ENCODE measurements at places on chromosomes 3 and 15. TPM values are rescaled to one million over a fixed set of nuclear protein-coding genes. Genes with fewer than 3 reads are reported as not detected.

DNA sequence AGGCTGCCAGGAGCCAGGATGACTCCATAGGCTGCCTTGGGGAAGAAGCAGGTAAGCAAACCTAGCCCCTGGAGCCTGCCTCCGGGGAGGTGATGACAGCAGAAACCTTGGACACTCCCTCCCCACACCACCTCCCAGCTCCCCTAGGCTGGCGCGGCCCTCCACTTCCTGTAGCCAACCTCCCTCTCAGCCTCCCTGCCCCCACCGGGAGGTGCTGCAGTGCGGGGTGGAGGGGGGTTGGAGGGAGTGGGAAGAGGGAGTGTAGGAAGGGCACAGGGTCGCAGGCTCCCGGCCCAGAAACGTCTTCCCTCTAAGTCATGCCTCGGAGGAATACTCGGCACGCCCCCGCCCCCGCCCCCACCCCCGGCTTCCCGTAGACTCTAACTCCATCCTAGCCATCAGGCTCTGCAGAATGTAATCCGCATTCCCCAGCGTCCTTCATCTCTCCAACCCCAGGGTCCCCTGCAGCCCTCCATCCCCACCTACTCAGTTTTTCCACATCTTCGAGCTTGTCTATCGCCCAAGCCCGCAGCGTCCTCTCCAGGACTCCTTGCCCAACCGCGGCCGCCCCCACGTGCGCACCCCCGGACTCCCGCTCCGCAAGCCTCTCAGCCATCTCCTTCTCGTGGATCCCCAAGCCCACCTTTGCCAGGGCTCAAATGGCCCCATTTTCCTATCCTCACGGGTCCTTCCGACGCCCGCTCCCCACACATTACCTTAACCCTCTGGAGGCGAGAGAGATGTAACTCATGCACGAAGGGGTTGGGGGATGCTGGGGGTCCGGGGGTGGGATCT, 528 bp downstream of the LPCAT4 start:
- no peak for DNase-seq

- no peak for DNase-seq
Observed at GRCh38 chr3:123832692-123833397, 51.3 kb downstream of the MYLK start.

DNA sequence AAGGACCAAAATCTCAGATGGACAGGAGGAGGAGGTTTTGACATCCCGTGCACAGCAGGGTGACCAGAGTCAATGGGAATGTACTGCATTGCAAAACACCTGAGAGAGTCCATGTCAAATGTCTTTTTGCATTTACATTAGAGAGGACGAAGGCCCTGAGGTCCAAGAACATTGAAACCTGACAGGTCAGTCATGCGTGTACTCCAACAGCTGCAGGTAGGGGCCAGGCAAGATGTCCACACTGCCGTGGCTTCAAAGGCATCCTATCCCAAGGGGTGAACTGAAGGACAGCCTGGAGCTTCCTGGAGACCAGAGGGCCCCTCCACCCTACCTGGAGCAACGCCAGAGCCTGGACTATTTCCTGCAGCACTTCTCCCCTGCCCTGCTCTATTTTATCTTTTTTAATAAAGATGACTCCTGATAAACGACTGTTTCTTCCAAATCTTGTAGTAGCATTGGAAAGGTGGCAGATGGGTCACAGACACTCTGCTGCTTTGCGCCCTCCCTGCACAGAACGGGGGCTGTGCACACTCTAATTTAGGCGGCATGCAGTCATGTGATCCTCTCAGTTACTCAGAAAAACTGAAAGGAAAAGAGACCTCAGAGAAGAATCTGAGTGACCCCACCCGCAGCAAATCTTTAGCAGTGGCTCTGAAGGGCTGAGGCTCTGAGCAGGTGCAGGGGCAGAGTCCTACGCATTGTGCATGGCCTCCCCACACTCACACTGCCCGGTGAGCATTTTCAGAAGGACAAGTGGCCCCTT, 68.2 kb downstream of the HMCES start:
- DNase-seq, result no peak

DNA sequence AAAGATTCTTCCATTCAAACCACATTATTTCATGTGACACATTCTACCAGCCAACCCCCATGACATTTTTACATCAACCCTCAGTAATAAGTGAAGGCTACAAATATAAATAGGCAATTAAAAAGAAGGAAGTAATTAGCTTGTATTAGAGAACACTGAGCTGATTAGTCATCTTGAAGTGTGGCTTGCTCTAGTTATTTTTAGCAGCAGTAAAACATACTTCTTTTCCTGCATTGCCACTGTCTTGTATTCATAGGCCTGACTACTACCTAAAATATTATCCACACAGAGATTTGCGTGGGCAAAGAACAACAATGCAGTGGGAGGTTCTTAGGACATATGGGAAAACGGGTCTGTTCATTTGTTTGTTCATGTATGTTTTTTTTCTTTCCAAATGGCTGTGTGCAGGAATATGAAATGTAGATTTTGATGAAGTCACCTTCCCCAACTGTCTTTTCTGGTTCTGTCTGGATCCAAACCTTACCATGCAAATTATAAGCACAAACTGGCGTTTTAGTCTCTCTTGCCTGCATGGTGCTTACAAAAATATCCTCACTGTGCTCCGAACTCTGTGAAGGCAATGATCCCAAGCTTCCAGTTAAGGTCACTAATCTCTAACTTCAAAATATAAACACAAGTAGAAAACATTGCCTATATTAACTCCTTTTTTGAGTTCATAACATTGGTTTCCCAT, 31.5 kb upstream of the TM4SF4 start:
- no peak for DNase-seq

- DNase-seq, result no peak
Observed at GRCh38 chr15:85097725-85098124, 116.1 kb downstream of the PDE8A start.

GRCh38 chr3:39548282-39548681, 80.8 kb downstream of the MOBP start:
- no peak for DNase-seq

GRCh38 chr15:38525489-38525888, 39.1 kb downstream of the RASGRP1 start:
- no peak for DNase-seq

- DNase-seq, result no peak
Observed at GRCh38 chr3:42027571-42027970, 63.6 kb upstream of the TRAK1 start.

- DNase-seq, result no peak
Observed at GRCh38 chr15:33084661-33085060, 109.9 kb downstream of the FMN1 start.

GRCh38 chr3:184022323-184022722, 4.6 kb upstream of the ABCC5 start:
- no peak for DNase-seq

GRCh38 chr3:67515778-67516177, 138.6 kb downstream of the SUCLG2 start:
- DNase-seq, result no peak

GRCh38 chr15:96470681-96471310, 140.3 kb downstream of the NR2F2 start:
- no peak for DNase-seq

DNA sequence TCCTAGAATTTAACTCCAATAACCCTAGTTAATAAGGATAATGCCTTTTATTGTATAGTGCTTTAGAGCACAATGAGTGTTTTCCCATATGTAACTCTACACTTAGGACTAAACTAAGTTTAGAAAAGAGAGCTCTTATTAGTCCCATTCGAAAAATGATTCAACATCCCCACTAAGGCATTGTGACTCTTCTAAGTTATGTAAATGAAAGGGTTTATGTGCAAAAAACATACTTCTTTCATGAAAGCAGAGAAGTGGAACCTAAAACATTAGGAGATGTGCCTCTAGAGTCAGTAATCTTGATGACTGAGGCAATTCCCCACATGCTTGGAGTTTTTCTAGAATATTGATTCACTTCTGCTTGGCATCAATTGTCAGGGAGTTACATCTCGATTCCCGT, 344.1 kb upstream of the ZNF717 start:
- DNase-seq, result no peak

DNA sequence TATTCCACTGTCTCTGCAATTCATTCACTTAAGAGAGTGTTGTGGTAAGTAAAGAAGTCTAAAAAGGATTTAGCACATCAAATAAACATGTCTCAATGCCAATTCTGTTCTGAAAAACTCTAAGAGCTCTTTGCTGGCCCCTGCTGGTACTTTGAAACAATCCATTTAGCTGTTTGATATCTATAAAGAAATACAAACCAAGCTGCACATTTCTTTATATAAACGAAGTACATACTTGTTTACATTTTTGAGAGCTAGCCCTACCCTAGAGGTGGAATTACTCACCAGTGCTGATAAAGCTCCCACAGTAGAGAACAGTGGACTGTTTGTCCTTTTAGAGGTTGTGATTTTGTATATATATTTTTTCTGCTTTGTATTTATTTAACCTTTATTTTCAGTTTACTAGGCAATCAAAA, 75.5 kb downstream of the NEDD4 start:
- no peak for DNase-seq

- no peak for DNase-seq
Observed at GRCh38 chr3:55309336-55309735, 177.8 kb downstream of the WNT5A start.

GRCh38 chr3:95311272-95311671, 1248.4 kb downstream of the NSUN3 start:
- no peak for DNase-seq

- DNase-seq, result no peak
Observed at GRCh38 chr3:54514416-54514815, 392.1 kb downstream of the CACNA2D3 start.

DNA sequence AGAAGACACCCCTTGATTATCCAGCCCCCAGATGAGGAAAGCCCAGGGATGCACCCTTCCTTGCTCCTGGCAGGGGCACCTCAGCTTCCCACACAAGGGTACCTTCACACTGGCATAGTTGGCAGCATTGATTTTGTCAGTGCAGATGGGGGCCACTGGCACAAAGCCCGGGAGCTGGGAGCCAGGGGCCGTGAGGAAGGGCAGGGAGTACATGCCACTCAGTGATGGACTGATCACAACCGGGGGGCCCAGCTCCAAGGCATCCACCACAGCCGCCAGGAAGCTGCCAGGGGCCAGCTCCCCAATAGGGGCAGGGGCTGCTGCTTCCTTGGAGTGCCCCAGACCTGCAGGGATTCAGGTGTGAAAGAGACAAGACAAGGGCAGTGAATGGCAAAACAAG, 2.6 kb upstream of the PCBP4 start:
- no peak for DNase-seq

DNA sequence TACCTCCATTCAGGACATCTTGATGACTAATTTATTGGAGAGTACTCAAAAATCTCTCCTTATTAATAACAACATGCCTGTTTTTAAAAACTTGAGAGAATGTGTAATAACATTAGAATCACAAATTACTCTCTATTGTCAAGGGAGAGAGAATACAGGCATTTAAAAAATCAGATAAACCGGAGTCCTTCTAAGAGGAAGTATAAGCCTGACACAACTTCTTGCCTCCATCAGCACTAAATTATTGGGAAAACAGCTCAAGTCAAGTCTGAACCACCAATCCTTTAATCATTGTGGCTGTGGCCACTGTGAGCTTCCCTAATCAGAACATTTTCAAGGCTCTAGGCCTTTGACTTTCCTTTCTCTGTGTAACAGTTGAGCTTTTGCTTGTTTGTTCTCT, 38.0 kb downstream of the SSR3 start:
- no peak for DNase-seq

- no peak for DNase-seq
Observed at GRCh38 chr15:35546511-35547381, 781 bp upstream of the DPH6 start.

GRCh38 chr3:14884665-14885064, 62.7 kb upstream of the NR2C2 start:
- DNase-seq, result no peak

- no peak for DNase-seq
Observed at GRCh38 chr15:49441356-49441755, 18.3 kb downstream of the FGF7 start.

DNA sequence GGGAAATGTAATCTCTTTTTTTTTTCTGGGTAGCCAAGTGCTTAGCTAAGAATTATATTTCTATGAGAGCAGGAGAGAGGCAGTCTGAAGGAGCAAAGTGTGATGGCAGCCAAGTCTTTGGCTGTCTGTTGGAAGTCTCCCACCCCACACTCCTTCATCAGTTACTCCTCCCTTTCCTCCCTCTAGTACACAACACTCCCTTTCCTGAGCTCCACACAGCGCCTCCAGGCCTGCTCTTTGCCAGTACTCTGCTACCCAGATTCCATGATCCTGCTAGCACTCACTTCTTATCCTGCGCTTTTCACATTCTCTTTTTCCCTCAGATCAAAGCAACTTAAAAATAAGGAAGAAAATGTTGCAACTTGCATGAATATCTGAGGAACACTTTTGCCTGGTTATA, 37.4 kb upstream of the SNRK start:
- DNase-seq, result no peak

The P4HTM gene
- 31.0 TPM for total RNA-seq

The MRPL46 gene
- 15.7 TPM for total RNA-seq

The RASL12 gene
- 1.7 TPM for total RNA-seq

The DAZL gene
- not detected for total RNA-seq

The CCR8 gene
- total RNA-seq, result not detected

The MST1R gene
- total RNA-seq, result 0.55 TPM

The GRIP2 gene
- total RNA-seq, result 0.63 TPM

The PPM1L gene
- total RNA-seq, result 8.5 TPM

The ACOX2 gene
- 0.56 TPM for total RNA-seq

The CCR5 gene
- not detected for total RNA-seq

The PATL2 gene
- not detected for total RNA-seq

The EFCAB12 gene
- not detected for total RNA-seq

The ECE2 gene
- not detected for total RNA-seq

The ZKSCAN7 gene
- total RNA-seq, result 6.8 TPM

The UBE3A gene
- 75.9 TPM for total RNA-seq

The THPO gene
- total RNA-seq, result not detected

The SERPINI2 gene
- total RNA-seq, result not detected

The PDZRN3 gene
- total RNA-seq, result 20.0 TPM

The PCSK6 gene
- total RNA-seq, result 0.40 TPM

The GOLGA8S gene
- total RNA-seq, result 0.32 TPM

Data from chondrocyte (in vitro differentiated cells).